EL (cell line): ENCODE measurements at places on chromosomes 12 and 14.

GRCh38 chr12:46678426-46678825, 147.4 kb downstream of the SLC38A4 start:
- DNase-seq: no peak

GRCh38 chr12:132615579-132616038, 3.0 kb upstream of the P2RX2 start:
- DNase-seq: no peak

DNA sequence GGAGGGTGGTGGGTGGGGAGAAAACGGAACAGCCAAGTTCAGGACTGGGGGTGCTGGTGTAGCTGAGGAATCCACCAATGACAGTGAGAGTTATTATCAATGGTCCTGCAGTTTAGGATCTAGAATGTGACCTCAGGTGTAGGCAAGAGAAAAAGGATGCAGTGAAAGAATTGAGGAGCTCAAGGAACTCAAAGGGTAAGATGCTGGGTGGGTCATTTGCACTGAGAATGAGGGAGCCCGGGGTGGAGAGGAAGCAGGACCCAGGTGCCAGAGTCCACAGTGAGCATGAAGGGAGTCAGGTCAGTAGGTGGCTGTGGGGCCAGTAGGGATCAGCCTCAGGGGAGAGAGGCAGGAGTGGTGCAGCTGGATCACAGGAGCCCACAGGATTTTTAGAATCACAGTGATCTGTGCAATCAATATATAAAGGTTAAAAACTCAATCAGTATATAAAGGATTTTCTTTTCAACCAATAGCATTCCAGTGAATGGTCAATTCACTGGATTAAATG, 3.2 kb upstream of the KRT7 start:
- no peak for DNase-seq

DNA sequence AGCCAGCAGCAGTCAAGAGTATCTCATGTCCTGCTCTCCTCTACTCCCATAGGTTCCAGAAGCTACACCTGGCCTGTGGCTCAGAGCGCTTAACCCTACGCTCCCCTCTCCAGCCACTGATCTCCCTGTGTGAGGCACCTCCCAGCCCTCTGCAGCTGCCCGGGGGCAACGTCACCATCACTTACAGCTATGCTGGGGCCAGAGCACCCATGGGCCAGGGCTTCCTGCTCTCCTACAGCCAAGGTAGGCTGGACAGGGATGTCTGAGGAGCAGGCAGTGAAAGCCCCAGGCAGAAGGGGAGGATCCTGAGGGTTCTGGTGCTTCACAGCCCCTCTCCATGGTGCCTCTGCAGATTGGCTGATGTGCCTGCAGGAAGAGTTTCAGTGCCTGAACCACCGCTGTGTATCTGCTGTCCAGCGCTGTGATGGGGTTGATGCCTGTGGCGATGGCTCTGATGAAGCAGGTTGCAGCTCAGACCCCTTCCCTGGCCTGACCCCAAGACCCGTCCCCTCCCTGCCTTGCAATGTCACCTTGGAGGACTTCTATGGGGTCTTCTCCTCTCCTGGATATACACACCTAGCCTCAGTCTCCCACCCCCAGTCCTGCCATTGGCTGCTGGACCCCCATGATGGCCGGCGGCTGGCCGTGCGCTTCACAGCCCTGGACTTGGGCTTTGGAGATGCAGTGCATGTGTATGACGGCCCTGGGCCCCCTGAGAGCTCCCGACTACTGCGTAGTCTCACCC, 3.6 kb downstream of the LRP10 start:
- DNase-seq: no peak

DNA sequence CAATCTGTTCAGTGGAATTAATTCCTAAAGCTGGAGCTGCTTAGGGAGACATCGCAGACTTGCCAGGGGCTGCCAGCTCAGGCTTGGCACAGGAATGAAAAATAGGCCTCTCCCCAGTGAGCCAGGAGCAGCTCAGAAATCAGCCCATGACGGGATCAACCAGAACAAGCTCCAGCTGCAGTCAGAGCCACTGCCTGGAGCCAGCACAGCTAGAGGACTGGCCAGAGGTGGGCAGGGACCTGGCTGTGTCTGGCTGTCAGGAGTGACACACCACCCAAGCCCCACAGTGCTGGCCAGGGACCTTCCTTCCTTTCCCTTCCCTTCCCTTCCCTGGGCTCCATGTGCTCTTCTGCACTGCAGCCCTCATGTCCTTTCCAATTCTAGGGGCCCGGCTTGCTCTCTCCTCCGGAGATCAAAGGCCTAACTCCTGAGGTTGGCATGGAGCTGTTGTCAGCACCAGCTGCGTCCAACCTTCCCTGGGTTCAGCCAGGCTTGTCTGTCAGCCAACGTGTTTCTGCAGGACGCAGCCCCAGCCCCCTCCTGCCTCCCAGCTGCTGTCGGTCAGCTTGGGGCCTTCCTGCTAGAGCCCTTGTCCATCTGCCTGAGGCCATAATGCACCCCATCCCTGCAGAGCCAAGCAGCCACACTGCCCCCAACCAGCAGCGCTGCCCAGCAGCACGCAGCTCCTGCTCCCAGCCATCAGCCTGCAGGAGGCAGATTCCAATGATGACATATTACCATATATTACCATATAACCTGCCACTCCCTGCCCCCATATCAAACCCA, 149.3 kb downstream of the CALM1 start:
- no peak for DNase-seq

GRCh38 chr12:805022-805632, 52.7 kb downstream of the WNK1 start:
- no peak for DNase-seq

GRCh38 chr14:61644834-61645233, 50.5 kb upstream of the HIF1A start:
- DNase-seq: no peak
